Stimulated activated CD4-positive, alpha-beta T cell treated with anti-CD3 and anti-CD28 coated beads, Interleukin-15, amount 100 ng/mL, for 1 hour (primary cell): ENCODE measurements at places on chromosomes 2 and 18.

DNA sequence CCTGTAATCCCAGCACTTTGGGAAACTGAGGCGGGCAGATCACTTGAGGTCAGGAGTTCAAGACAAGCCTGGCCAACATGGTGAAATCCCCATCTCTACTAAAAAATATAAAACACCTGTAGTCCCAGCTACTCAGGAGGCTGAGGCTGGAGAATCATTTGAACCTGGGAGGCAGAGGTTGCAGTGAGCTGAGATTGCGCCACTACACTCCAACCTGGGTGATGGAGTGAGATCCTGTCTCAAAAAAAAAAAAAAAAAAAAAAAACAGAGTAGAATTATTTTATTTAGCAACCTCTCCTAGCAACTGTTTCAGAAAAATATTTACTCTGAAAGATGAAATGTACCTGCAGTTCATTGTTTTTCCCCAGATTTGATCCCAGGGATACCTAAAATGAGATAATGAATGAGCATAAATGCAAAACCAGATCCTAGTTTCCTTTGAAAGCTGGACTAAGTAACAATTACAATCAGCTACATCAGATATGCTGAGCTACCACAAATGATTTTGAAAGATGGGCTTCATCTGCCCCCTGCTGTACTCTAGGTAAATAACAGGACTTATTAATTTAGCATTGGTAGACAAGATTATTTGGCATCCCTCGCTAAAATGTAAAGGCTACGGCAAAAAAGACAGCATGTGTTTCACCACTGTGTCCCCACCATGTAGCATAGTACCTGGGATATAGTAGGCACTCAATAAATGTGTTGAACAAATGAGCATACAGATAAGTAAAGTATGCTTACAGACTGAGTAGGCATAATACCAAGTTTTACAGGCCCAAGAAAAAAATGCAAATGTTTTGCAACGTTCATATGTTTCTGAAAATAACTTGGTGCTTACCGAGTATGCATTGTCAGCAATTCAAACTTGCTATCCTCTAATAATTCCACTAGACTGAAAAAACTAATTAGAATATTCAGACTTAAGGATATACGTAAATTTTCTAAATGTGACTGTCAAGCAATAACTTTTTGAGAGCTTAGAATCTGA, 102.5 kb downstream of the ATL2 start:
- DNase-seq, result no peak

- no peak for DNase-seq
These were observed 7.4 kb upstream of the GPR17 start for GRCh38 chr2:127638361-127639110.

GRCh38 chr2:54558188-54559005, 102.3 kb downstream of the SPTBN1 start:
- DNase-seq, result peak; percentile 37

GRCh38 chr2:174826051-174826450, 61.8 kb upstream of the CHRNA1 start:
- DNase-seq, result no peak

GRCh38 chr2:182664212-182664611, 51.8 kb upstream of the DNAJC10 start:
- no peak for DNase-seq

DNA sequence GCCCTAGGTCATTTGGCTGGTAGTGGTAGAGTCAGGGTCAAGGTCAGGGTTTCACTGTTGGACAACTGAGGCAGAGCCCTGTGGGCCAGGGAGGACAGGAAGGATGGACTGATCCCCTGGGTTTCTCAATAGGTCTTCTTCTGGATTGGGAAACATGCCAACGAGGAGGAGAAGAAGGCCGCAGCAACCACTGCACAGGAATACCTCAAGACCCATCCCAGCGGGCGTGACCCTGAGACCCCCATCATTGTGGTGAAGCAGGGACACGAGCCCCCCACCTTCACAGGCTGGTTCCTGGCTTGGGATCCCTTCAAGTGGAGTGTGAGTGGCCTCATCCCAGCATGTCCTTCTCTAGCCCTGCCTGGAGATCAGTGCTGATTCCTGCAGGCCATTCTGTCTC, 18.1 kb downstream of the VIL1 start:
- DNase-seq, result no peak

- DNase-seq, result no peak
These were observed 13.9 kb downstream of the ADAM23 start for GRCh38 chr2:206457188-206457634.

DNA sequence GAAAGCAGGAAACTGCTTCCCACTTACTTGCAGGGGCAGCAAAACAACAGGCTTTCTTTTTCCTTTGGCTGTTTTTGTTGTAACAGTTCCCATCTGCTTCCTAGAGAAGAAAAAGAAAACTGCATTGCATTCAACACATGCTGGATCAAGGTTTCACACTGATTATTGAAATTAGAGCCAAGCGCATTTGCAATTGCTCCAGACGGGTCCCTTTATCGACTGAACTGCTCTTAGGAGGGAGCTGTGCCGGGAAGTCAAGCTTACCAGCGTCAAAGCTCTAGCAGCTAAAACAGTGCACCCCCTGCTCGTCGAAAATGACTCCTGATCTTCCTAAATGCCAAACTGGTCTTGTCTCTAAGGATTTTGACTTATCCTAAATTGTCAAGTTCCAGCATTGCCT, 164.0 kb upstream of the SESTD1 start:
- DNase-seq, result no peak

- no peak for DNase-seq
These were observed 31.2 kb upstream of the MAL start for GRCh38 chr2:94994063-94994913.

DNA sequence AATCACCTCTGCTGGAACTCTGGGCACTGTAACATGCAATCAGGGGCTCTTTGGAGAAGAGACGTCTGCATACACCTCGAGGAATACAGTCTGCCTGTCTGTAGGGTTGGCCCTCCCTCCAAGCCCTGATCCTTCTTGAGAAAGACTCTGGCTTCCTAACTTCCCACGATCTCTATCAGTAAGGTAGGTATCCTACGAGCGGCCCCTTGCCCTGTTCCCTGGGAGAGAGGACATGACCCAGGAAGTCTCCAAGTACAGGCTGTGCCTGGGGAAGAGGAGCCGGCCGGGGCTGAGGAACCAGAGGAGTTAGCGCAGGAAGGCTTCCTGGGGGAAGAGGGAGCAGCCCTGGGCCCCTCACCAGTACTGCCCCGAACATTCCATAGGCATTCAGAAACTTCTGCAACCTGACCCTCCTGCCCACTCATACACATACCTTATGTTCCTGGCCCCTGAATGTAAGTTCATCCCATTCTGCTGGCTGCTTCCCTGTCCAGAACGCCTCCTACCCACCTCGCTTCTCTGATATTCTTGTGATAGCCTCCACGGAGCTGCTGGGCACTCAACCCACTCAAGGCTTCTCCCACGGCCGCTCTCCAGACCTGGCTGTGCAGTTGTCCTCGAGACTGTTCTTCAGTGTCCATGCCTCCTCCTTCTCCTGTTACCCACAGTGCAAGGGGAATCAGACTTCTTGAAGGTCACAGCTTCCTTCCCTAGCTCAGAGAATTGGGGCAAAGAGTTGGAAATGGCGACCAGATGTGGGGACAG, 116.1 kb downstream of the CYP26B1 start:
- DNase-seq, result no peak

DNA sequence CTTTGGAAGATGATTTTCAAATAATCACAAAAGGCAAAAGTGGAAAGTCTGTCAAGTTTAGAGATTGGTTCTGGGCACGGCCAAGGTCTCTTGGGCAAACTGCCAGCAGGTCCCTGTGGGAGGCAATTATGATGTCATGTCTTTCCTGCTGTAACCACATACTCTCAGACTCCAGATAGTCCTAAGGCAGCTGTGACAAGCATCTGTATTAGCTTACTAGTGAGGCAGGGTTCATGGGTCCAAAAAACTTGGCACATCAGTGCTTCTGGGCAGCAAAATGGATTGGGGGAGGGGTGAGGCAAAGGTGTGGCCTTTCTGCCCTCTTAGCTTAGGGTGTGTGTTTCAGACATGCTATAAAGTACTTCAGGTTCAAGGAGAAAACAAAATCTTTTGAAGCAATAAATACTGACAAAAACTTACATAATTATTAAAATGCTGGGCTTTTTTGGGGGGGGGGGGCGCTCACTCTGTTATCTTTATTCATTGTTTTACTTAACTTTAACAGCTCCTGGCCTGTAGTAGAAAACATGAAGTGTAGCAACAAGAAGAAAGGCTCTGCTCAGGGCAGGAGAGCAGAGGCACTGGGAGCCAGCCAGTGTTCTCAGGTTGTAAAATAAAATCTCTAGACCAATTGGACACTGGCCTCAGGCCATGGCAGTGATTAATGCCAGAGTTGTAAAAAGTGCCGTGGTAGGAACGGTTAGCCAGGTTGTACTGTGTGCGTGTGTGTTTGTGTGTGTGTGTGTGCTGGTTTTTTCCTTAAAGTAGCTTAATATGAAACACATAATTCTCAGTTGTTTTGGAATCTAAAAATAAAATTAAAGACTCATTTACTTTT, 14.3 kb upstream of the TANC1 start:
- no peak for DNase-seq

- DNase-seq, result no peak
These were observed 7.8 kb upstream of the SEMA4C start for GRCh38 chr2:96877631-96878092.

- no peak for DNase-seq
These were observed 199.9 kb downstream of the RNF144A start for GRCh38 chr2:7117076-7117475.

- no peak for DNase-seq
These were observed 101.3 kb upstream of the RPE start for GRCh38 chr2:209901172-209901571.

DNA sequence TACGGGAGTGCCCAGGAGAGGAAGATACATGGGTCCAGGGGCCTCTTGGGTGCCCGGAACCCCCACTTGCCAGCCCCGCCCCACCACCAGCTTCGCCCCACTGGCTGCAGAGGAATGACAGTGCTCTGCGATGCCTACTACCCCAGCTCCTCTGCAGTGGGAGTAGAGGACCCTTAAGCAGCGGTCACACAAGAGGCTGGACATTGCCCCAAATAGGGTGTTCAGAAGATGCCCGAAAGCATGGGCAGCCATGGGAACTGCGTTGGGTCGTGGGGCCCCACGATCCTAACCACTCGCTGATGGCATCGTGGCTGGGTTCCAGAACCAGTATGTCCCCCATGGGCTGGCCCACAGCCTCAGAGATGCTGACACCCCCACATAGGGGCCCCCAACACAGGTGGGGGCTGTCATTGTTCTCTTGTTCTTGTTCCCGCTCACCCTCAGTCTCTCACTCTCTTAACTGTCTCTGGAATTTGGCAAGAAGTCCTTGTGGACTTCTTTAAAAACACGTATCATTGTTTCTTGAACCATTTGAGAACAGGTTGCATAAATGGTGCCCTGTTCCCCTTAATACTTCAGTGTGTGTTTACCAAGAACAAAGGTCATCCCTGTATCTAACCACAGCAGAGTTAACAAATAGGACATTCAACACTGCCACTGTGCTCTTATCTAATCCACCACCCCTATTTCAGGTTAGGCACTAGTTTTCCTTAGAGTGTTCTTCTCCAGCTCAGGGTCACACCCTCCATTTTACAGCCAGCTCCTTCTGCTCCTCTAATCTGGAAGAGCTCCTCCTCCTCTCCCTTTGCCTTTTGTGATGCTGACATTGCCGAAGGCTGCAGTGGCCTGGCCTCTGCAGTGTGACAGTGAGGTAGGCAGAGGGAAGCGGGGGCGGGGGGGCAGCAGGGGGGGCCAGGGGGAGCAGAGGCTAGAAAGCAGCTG, 76.3 kb downstream of the STPG4 start:
- DNase-seq, result no peak

- no peak for DNase-seq
These were observed 117.8 kb upstream of the SPRED2 start for GRCh38 chr2:65550246-65550645.

- DNase-seq, result no peak
These were observed 289.9 kb upstream of the RBMS1 start for GRCh38 chr2:160783474-160783873.

DNA sequence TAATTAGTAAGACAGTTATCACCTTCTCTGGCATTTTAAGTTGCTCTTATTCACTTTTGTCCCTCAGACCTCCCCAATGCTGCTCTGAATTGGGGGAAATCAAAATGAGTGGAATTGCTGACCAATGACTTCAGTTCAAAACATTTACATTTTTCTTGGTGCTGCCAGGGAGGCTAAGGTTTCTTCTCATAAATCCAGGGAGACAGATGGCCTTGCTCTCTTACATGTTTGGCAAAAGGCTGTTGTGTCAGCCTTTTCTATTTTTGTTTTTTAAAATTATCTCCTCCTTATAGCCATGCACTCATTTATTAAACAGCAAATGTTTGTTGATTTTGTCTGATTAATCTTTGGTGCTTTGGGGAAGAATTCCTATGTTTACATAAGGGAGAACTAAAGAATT, 82.0 kb downstream of the GALNT13 start:
- no peak for DNase-seq

DNA sequence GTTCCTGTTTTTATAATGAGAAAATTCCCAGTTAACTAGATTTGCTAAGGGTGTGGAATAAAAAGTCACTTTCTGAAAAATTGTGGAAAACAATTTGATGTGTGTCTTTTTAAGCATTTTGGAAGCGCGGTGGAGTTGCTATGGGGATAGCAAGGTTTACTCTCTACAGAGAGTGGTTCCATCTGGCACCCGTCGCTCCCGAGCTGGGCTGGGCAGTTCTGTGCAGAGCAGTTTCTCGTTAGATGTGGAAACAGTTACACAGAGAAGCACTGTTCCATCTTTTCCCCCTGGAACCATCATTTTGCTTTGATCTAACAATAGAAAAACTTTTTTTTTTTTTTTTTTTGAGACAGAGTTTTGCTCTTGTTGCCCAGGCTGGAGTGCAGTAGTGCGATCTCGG, 17.4 kb downstream of the LDLRAD4 start:
- DNase-seq, result no peak

GRCh38 chr2:238585836-238586821, 159.4 kb downstream of the ASB1 start:
- DNase-seq, result no peak

- no peak for DNase-seq
These were observed 61.2 kb downstream of the ACYP2 start for GRCh38 chr2:54176577-54176976.

GRCh38 chr2:240732911-240733622, 41.4 kb downstream of the AQP12A start:
- DNase-seq, result no peak

GRCh38 chr2:31384771-31385276, 29.7 kb downstream of the XDH start:
- DNase-seq, result no peak

DNA sequence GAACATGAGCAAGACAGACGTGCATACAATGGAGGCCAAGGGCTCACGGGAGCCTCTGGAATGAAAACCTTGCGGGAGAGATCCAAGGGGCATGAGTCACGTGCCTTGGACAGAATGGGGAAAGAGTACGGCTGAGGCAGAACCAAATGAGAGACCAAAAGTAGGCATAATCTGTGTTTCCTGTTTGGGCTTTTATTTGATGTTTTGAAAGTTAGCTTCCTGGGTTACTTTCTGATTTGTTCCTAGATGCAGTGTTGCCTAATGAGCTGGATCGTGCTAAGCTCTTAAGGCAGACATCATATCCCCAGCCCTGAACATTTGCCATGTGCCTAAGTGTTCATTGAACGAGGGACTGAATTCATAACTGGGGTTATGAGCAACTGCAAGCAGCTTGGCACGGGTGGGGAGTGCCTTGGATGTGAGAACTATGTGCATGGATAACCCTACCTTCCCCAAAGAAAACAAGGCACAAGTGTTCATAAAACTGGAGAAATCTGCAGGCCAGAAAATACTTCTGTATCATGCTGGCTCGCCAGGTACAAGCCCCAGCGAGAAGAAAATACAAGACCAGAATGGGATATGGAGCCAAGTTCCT, 60.3 kb upstream of the RPL31 start:
- DNase-seq, result no peak

- DNase-seq, result no peak
These were observed 17.1 kb upstream of the ANKRD62 start for GRCh38 chr18:12076424-12077140.
